RWPE1 (cell line): ENCODE measurements at places on chromosomes 2 and 18.

DNA sequence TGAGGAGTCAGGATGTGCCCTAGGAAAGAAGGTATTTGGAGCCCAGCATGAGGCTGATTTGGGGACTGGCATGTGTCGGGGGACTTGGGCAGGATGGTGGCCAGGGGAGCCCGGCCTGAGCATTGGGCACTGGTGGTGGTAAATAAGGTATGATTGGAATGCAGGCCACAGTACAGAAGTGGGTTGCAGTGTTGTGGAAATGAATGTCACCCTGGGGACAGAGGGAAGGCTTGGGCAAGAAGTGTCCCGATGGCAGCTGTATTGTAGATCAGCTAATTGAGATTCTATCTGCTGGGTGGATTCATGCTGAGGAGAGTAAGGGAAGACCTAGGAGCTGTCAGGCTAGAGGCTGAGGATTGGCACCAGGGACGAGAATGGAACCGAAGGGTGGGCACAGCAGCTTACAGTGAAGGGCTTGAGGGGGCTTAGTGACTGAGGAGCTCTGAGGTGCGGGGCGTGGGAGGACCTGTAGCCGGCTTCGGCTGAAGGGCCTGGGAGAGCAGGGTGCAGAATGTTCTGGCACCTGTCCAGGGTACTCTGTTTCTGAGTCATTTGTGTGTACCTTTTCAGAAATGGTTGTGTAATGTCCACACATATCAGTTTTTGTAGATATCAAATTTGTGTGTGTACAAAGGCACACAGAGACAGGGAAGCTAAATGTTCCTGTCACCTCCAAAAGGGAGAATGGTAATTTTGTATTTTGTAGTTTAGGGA is 170.2 kb downstream of the PRKCE start:
- DNase-seq: peak; percentile 77

GRCh38 chr2:73832930-73833329 is 4.2 kb downstream of the STAMBP start:
- DNase-seq: no peak

DNA sequence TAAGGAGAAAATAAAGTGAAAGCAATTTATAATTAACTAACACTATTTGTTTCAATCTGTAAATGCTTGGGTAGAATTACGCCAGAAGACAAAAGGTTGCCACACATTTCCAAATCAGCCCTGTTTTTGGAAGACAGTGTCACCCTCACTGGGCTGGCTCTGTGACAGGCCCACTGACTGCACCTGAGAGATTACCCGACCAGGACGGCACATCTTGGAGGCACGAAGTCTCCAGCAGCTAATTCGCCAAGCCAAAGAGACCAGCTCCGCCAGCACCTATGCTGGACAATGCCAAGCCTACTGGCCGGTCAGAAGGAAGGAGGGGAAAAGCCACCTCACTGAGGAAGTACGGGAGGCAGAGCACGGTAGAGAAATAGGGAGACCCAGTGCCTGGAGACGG is 61.9 kb downstream of the CYB5A start:
- DNase-seq: no peak

DNA sequence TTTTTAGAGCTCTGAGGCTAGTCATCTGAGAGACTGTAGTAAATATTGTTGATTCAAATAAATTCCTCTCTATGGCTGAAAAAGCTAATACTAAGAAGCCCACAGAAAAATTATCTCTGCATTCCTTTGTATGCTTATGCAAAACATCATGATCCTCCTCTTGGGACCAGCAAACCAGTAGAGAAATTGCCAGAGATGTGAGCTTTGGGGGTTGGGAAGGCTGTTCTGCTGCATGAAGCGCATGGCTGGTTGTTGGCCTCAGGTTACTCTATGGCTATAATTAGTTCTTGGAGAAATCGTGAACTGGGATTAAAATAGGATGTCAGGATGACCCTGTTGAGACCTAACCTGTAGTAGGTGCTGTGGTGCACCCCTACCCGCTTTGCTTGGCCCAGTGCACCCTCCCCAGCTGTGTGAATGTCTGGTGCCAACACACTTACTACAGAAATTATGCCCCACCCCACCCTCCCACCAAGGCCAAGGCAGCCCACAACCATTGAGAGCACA is 35.5 kb upstream of the C1D start:
- DNase-seq: no peak

DNA sequence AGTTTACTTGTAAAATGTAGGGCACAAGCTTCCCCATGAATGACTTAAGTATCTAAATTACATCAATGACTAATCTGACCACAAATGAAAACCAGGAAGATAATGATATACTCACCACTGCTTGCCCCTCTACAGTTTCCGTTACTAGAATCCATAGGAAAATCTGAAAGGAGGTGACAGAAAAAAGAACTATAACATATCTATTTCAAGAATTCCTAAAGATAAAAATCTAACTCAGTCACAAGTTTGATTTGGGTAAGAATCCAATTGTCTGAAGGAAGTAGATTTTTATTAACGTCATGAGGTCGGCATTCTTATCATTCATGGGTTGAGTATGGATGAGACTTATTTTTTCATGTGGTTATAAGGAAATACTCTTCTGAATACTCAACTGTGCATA is 7.8 kb downstream of the FRZB start:
- DNase-seq: no peak

DNA sequence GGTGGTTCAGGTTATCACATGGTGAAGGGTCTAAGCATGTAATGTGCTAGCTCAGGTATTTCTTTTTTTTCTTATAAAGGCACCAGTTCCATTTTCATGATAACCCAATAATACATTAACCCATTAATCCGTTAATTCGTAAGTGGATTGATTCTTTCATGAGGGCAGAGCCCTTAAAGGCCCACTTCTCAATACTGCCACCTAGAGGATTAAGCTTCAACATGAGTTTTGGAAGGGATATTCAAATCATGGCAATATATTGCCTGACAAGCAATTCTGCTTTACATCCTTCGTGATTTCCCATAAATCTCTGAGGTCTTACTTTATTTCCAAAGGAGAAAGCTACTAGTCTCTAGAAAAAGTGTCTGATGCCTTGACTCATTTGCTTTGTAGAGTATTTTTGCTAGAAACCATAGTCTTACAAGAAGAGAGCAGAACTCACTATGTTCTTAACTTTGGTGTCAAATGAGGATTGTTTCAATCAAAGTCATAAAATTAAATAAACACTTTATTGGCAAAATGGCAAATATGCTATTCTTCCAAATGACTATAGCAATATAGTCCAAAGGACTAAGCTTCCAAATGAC is 271.3 kb downstream of the KCNS3 start:
- peak; percentile 44 for DNase-seq

DNA sequence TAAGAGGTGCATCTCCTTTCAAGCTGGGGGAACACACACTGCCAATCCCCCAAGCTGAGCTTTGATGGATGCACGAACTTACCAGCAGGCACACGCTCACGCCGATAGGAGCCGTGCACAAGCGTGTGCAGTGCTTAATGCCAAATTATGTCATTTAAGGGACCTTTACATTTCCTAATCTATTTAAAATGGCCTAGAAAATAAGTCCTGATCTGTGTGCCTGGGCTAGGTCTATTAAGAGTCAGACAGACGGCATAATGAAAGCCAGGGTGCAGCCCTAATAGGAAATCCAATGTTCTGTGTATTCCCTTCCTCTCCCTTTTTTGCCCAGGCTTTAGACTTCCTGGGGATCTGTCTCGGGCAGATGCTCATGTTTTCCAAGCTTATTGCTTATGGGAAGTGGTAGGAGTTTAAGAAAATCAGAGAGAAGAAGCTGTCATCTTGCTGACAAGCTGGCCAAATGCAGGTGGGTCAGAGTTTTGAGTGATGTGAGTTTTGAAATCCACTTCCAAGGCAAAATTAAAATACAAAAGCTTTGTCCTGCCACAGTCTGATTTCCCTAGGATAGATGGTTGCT is 142.6 kb downstream of the MYT1L start:
- no peak for DNase-seq

DNA sequence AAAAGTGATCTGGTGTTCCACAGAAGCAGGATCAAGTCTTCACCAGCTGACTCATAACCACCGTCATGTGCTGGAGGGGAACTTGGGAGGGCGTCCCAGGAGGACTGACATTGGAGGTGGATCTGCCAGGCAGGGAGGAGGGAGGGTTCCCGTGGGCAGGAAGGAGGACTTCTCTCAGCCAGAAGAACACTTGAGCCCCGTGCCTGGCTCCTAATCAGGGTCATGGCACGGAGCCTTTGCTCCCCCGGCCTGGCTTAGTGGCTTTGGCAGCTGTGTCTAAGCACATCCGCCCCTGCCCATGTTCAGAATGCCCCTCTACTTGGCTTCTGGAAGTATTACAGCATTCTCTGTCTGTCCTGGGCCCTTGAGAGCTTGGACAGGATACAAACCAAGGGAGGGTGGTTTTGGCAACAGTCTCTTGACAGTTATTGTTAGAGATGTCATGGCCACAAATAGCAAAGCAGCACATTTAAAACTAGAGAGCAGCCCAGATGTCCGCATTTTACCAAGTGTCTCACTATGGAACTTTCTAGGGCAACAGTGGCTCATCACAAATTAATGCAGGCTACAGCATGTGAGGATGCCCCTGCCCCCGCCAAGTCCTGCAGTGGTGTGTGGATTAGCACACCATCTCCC is 11.5 kb downstream of the PPP1R7 start:
- DNase-seq: no peak

DNA sequence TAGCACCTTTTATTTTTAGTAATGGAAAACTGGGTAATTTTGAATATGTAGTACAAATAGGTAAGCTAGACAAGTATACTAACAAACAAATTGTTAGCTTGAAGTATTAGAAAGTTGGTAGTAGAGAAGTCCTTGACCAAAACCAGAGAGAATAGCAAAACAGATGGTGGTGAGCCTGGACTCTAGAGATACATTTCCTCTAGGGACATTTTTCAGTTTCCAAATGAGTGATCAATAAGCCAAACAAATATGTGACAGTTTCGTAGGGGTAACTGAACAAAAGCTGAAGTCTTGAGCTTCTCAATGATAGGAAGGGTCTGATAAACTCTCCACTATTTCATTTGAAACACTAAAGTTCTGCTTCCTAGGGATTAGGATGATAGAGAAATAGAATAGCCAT is 692.0 kb upstream of the FAM98A start:
- no peak for DNase-seq

- no peak for DNase-seq
Measured at GRCh38 chr2:40341198-40341597, 110.7 kb downstream of the SLC8A1 start.

GRCh38 chr2:168182550-168183249 is 64.7 kb downstream of the STK39 start:
- peak; percentile 53 for DNase-seq

DNA sequence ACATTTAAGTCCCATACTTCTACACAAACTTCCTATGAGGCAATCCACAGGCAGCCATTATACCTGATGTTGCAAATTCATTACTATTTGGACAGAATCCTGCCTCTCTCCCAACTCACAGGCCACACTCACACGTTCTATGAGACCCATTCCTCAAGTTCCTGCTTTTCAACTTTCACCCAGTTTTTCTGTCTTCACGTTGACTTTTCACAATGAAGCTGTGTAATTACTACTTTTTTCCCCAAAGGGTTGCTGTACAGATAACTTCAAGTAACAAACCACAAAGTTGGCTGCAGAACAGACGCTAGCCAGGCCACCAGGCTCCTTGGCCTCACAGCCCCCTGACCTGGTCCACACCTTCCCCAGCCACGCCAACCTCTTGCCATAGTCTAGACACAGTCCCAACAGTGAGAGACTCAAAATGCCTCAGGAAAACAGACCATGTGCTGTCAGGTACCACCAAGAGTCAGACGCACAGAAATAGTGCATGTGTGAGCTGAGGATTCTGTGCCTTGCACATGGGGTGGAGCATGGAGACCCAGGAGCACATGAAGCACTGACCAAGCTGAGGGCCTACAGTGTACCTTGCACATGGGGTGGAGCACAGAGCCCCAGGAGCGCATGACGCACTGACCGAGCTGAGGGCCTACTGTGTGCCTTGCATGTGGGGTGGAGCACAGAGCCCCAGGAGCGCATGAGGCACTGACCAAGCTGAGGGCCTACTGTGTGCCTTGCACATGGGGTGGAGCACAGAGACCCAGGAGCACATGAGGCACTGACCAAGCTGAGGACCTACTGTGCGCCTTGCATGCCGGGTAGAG is 61.0 kb downstream of the EIPR1 start:
- no peak for DNase-seq
